ENCODE measurements at places on chromosomes 2 and 18. TPM values are rescaled to one million over a fixed set of nuclear protein-coding genes. Genes with fewer than 3 reads are reported as not detected.

- no peak for DNase-seq
Measured at GRCh38 chr2:191202881-191203397, 42.3 kb upstream of the MYO1B start.

GRCh38 chr2:177708660-177709444, 316.3 kb downstream of the AGPS start:
- no peak for DNase-seq

DNA sequence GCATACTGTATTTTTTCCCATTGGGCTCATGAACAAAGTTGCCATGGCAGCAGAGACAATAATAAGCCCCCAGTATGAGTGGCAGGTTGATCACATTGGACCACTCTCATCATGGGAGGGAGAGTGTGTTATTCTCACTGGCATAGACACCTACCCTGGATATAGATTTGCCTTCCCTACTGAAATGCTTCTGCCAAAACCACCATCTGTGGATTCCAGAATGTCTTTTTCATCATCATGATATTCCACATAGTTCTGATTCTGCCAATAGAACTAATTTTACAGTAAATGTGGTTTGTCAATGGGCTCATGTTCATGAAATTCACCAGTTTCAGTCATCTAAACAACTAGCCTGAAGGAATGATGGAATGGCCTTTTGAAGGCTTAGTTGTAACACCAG, 18.4 kb downstream of the TMEM200C start:
- no peak for DNase-seq

Gene L3MBTL4
- 15.2 TPM for total RNA-seq

DNA sequence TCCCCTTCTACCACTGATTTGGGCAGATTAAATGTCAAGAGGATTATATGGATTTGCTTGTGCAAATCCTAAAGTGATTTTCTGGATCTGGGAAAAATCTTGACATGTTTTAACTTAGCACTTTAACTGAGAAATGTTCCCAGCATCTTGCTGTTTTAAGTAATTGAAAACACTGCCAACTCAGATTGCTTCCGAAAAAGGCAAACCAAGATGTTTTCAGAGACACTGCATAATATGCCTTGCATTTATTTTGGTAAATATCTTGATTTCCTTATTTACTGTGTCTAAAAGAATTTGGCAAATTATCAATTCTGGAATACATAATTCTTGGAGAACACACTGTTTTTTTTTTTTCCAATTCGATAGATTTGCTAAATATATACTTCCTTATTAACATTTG, 385.0 kb upstream of the FAM98A start:
- no peak for DNase-seq

- DNase-seq = no peak
Measured at GRCh38 chr2:168555283-168555682, 99.2 kb downstream of the CERS6 start.

DNA sequence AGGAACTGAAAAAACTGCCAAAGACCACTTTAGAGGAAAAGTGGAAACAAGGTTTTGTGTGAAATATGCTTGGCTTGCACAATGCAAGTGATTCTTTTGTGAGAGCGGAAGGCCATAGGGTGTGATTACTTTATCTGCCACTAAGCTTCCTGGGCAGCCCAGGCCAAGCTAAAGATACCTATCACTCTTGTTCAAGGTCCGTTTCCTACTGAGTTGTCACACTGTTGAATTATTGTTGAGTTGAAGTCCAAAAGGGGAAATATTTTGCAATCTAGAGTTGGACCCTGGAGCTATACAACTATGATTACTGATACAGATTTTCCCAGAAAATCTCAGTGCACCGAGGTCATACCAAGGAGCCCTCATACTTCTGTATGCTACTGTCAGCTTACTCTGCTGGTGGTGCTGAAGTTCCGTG, 72.7 kb upstream of the CTAGE1 start:
- peak; percentile 43 for DNase-seq

Gene NDC80
- 48.5 TPM for total RNA-seq

DNA sequence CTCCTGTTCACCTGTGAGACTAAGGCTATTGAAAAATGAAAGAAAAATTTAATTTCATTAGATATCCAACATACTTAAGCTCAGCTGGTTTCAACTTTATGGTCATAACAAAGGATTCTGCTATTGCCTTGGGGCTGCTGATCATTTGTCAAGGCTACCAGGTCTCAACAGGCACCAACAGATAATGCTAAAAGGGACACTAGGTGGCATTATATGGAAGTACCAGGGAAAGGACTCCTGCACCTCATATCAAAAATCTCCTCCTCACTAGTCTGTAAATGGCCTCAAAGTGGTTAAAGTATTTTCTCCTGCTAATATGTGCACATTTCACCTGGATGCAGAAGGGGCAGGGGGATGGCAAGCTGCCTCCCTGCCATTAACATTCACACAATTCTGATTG, 167.9 kb upstream of the REG3A start:
- DNase-seq = peak; percentile 50

- DNase-seq = no peak
Measured at GRCh38 chr2:217868911-217869334, 133.9 kb downstream of the TNS1 start.

DNA sequence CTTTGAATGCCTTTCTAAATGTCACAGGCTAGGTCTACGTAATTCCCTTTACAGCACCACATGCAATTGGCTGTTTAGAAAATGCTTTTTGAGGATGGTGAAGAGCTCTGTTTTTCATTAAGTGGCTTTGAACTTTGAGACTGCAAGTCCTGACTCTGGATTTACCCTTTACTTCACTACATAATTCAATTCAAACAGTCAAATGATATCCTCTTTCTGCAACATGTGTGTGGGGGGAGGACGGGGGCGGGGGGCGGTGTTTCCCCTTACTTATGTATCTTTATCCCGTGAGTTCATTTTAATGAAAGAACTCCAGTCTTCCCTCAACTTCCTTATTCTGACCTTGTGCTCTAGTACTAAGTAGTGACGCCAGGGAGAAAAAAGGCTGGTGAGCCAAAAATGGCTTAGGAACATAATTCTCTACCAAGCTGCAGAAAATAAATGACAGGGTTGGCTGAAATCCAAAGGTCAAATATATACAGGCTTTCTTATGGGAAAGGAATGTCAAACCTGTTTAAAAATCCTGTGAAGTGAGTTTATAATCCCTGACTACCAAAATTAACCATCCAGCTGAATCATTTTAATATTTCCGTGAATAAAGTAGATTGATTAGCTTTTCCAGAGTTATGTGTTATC, 119.6 kb downstream of the SLC8A1 start:
- no peak for DNase-seq

Gene IL1B
- total RNA-seq = not detected

- DNase-seq = no peak
Measured at GRCh38 chr18:26901020-26901419, 35.5 kb upstream of the AQP4 start.

DNA sequence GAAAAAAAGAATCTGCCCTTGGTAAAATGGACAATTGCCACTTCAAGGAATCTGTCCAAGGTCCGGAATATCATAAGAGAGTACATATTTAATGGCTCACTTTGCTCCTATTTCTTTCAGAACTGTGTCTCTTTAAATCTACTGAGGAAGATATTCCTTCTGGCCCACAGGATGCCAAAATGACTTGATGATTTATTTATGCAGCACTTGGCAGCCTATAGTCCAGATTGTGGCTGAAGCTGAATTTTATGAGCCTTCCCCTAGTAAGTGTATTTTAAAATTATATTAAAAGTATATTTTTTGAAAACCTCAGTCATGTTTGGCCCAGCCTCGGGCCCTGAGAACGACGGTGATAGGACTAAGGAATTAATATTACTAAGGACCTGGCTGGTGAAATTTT, 465.1 kb upstream of the HNRNPA3 start:
- no peak for DNase-seq

DNA sequence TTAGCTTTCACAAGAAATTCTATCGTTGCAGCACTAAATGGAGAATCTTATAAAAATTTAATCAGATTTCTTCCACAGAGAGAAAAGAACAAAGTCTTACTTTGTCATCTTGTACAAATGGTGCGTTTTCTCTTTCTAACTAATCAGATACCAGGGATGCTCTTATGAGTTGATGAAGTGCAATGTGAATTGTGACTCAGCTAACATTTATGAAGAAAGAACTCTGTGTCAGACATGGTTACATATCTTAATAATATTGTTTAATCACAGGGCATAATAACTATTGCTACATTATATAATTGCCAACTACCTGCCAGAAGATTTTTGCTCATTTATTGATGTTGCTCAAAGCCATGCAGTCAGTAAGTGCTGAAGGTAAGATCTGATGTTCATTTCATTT, 465.0 kb downstream of the CCDC85A start:
- no peak for DNase-seq

GRCh38 chr2:24259316-24259715, 84.5 kb downstream of the FAM228A start:
- DNase-seq = no peak

- DNase-seq = no peak
Measured at GRCh38 chr2:153433403-153433802, 45.2 kb downstream of the RPRM start.

GRCh38 chr18:48727681-48728080, 188.8 kb downstream of the CTIF start:
- DNase-seq = no peak

DNA sequence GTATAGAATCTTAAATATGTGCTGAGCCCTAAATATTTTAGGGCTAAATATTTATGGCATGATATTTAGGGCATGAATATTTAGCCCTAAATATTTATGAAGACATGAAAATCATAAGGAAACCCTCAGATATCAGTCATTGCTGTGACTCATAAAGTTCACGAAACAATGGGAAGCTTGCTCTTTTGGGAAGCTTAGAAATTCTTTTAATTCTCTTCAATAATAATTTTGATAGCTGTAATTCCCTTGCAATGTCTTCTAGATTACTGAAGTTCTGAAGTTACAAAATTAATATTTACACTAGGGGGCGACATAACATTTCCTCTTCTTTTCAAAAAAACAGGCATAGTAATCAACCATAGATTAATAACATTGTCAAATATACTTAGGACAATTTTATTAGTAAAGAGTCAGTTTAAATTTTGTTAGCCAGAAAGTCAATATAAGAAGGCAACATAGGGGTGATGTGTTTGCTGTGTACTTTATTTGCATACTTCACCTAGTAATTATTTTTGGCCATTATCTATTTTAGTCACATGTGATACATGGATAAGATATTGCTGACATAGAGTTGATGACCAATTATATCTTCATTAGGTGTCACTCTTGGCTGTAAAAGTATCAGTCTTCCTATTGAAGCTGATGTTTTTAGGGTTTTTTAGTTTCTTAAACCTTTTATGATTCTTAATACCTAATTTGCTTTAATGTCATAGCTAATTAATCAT, 13.2 kb downstream of the ZNF804A start:
- DNase-seq = peak; percentile 79

- DNase-seq = no peak
Measured at GRCh38 chr2:61178603-61179545, 16.9 kb downstream of the C2orf74 start.

Gene MYO7B
- 3.0 TPM for total RNA-seq

DNA sequence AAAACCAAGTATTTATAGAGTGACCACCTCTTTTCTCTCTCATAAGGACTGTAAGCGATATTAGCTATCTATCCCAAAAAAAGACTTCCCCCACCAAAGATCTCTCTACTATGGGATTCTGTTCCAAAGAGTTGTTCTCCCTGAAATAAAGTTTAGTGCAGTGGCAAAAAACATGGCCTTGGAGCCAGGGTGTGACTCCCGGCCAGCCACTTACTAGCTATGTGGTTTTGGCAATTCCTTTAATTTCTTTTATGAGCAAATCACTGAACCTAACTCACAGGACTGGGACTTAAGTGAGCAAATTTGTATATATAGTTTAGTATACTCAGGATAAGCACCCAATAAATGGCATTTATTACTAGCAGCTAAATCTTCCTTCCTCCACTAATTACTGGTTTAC, 42.6 kb downstream of the SESTD1 start:
- DNase-seq = no peak

GRCh38 chr2:228798458-228799207, 472.5 kb downstream of the PID1 start:
- DNase-seq = no peak

- DNase-seq = no peak
Measured at GRCh38 chr2:108905176-108905575, 83.8 kb downstream of the EDAR start.

DNA sequence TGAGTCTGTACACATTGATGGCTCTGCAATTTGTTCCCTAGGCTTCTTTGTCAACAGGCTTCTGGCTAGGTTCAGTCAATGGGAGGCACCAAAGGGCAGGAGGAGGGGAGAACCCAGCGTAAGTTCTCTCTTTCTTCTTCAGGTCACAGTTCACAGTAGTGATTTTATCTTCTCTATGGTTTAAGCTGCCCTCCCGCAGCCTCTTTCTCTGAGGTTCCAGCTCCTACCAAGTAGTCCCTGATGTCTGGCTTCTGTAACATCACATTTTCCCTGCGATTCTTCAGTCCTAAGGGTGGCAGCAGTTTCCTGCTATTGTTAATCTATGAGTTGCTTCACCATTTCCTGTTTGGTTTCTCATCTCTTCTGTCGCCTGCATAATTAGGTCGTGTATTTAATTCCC, 107.4 kb downstream of the CPO start:
- DNase-seq = peak; percentile 44

DNA sequence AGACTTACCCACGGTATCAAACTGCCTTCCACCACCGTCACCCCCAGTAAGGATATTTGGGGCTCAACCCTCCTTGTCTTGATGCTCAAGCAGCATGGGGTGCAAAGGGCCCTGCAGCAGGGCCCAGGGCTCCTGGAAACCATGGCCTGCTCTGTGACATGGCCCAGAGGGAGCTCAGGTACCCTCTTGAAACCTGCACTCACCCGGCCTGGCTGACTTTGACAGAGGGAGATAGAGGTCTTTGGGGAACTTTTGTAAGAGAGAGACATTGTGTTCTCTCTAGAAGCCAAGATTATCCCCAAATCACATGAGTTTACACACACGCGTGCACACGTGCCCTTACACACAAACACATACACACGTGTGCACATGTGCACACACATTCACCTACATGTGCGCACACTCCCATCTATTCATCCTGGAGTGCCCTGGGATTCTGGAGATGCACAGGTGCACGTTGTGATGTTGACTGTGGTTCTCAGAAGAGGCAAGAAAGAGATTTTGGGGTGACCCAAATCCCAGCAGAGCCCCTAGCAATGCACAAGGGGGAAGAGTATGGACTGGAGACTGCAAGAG, 19.6 kb upstream of the KCNK3 start:
- no peak for DNase-seq

Gene DOCK10
- total RNA-seq = 0.76 TPM

DNA sequence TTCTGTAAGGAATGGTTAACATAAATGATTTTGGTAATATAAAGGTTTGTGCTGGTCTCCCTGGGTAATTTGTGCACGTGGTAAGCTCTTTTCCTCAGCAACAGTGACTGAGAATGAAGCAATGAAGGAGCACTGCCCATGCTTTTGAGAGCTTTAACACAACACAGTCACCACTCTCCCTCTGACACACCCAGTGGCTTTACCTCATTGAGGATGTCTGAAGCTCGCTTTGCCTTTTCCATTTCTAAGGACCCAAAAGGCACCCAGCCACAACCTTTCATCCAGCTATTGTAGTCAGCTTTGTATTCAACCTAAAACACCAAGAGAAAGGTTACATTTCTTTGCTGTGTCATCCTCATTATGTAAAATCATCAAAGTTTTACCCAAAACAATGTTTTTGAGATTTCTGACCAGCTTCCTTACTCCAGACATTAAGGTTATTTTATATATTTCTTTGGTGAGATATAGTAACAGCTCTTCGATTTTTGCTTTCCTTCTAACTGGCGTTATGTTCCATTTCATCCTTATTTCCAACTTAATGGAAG, 51.7 kb downstream of the NEB start:
- no peak for DNase-seq
